ENCODE measurements at places on chromosomes 12 and 14.

DNA sequence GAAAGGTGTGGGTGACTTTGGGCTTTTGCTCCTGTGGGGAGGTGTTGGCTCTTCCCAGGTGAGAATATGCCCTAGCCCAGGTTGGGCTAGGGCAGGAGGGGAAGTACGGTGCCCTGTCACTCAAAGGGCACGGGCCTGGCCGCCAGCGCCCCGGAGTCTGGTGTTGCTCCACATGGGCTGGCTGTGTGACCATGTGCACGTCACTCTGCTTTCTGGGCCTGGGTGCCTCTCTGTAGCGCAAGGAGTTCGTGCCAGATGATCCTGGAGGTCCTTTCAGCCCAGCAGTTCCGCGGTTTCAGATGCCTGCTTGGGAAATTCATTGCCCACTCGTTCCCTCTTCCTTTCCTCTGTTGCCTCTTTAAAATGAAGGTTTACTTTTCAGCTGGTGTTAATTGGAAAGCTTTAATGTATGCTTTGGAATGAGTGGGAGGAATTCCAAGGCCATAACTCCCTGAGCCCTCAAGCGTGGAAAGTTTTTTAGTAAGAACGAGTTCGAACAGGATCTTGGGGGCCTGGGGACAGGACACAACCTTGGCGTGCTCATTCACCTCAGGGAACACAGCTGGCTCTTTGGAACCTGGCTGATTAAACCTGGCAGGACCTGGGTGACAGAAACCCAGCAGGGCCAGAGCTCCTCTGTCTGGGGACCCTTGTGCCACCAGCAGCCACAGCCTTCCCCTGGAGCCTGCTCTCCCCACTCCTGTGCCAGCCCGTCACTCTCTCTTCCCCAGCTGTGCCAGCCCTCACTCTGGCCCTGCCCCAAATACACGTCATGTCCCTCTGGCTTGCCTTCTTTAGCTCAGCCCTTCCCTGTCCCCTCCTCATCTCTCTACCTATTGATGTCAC lies 42.8 kb downstream of the TSPAN9 start:
- no peak for DNase-seq

DNA sequence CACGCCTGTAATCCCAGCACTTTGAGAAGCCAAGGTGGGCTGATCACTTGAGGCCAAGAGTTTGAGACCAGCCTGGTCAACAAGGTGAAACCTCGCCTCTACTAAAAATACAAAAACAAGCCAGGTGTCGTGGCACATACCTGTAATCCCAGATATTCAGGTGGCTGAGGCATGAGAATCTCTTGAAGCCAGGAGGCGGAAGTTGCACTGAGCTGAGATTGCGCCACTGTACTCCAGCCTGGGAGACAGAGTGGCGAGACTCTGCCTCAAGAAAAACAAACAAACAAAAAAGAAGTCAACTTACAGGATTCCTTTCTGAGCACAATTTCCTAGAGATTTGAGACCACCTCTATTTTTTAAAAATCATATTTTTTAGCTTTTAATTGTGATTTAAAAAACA lies 45.3 kb downstream of the DGLUCY start:
- DNase-seq: no peak

DNA sequence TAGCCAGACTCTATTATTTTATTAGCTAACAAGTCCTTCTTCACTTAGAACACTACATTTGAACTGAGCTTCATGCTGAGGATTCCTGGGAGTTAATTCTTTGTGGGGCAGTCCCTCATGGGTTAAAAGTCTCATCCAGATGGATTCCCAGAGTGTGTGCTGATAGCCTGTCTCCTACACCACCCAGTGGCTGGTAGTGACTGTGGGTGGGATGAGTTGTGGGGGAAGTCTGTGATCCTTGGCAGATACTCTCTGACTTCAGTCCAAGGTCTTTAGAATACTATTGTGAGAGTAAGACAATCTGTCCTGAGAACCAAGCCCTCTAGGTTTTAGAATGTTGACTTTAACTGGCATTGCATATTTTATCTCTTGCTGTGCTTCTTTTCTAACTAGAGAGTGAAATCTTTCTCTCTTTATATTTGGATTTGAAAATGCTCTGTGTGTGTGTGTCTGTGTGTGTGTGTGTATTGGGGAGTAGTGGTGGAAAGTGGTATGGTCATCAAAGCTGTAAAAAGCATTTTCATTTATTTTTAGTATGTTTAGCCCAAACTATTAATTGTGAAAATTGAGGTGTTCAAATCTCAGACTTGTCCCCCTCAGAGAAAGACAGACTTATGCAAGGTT lies 37.3 kb downstream of the AKAP6 start:
- no peak for DNase-seq

DNA sequence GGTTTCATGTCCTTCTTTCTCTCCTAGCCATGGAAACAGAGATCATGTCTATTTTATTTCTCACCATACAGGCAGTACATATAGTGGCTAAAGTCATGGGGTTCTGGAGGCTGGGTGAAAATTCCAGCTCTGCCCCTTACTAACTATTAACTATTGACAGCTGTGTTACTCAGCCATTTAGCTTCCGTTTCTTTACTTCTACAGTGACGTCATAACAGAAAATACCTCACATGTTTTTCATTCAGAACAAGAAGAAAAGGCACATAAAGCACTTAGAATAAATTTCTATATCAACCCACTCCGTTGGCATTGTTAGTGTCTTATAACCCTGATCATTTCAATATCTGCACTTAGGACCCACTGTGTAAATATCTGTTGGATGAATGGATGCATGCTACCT lies 1506.9 kb upstream of the TMEM132C start:
- DNase-seq: no peak

DNA sequence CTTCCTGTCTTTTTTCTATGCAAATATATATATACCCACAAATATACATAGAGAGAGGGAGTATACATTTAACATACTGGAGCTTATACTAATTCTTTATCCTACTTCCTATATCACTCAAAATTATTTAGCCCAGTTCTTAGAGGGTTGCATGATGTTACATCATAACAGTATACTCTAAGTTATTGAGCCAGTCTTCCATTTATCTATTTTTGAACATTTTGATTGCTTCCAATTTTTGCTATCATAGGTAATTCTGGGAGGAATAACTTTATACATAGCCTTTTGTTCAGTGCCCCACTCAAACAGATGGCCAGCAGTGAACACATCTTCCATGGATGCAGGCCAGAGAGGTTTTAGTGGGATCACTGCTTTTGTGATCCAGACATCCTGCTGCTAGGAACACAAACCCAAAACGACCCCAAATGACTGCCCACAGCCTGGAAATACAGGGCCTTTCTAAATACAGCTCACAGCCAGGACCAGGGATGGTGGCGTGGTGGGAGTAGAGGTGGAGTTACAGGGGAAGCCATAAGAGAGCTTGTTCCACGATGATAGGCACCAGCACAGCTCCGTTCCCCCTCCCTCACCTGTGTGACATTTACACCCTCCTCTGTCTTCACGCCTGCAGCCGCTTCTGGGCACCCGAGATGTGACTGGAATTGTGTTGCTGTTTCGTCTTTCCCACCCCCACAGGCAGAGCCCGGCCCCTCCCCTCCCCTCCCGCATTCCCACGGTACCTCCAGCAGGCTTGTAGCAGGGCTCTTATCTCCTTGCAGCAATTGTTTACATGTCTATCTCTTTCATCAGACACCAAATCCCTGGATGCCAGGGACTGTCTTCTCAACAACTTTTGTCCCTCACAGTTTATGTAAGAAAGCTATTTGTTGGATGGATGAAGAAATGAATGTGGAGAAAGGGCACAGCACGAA lies 30.7 kb upstream of the HDAC7 start:
- no peak for DNase-seq

DNA sequence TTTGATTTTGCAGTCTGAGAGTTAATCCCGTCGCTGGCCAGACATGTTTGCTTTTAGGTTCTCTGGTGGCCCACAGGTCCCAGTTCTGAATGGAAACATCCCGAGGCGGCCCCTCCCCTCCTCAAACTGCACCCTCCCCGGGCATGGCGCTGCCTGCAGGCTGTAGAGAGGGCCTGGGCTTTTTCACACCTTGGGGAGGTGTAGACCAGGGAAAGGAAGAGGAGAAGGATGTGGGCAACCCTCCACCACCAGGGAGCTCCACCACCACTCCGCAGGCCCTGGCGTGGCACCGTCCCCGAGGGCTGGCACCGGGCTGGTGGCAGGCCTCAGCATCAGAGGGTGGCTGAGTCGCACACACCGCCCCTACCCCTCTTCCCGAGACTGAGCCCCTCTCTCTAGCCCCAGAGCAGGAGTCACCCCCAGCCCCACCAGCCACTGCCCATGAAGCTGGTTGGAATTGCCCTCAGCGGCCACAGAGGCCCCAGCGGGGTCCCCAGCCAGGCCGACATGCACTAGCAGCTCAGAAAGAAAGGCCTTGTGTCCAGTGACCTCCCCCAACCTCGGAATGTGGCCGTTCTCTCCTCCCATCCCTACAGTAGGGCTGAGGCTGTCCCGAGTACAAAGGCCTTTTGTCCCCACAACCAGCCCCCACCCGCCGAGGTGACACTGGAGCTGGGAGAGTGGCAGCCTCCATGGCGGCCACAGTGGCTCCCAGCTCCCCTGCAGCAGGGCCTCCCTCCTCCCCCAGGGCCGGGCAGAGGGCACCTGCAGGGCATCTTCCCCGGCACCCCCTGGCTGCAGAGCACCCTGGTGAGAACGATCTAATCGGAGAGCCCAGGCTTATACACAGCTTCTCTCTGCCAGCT lies 23.5 kb upstream of the INF2 start:
- no peak for DNase-seq

GRCh38 chr12:72037006-72037795 lies 98.6 kb downstream of the TPH2 start:
- DNase-seq: no peak

DNA sequence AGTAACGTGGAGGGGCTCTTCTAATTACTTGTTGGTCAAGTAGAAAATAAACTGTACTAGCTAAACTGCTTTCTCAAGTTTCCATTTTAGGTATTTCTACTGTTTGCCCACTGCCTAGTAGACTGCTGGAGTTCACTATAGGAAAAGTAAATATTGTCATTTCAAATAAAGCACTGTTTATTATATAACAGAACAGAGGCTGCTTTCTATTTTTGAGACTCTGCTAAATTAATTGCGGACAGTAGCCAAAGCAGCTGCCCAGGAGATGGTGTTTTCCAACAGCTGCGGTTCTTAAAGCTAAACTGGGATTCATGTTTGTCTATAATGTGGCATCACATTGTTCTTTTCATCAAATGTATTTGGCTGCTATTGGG lies 15.9 kb upstream of the SIX1 start:
- no peak for DNase-seq

DNA sequence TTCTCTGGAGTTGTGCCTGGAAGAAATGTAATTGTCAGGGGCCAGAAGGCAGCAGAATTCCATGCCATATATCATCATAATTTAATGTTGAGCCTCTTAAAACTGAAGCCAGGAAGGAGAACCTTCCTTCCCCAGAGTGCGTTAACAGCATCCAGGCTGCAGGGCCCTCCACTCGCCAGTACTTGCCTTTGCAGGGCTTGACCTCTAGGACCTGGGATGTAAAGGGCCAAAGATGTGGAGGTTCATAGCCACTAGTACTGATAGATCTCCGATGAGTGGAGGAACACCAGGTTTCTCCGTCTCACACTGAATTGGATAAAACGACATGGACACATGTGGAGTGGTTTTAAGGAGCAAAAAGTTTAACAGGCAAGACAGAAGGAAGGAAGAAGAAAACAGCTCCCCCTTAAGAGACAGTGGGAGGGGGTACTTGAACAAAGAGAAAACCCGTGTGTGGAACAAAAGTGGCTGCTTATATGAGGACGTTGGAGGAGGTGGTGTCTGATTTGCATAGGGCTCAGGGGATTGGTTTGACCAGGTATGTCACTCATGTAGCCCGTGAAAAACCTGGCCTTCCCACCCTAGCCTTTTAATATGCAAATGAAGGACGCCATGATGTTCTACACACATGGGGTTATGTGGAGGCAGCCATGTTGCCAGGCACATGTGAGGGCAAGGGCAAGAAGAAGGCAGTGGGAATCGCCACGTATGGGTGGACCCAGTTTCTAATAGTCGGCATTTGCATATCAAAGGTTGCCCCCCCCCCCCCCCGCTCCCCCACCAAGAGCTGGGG lies 38.8 kb upstream of the WSCD2 start:
- no peak for DNase-seq

- DNase-seq: no peak
Observed at GRCh38 chr12:2533036-2533435, 261.7 kb upstream of the FKBP4 start.

DNA sequence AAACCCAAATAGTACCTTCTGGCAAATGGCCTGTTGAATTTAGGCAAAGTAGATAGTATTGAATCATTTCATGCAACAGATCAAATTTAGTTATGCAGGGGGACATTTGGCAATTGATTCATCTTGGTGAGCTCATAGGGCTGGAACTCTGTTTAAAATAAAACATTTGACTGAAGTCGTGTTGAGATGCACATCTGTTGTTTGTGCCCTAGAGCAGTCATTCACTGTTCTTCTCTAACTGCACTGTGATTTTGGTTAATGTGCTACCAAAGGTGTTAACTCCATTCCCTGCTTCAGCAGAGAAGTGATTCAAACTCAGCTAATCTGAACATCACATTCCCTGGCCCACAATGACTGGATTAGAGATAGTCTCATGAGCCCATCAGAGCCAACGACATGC lies 44.0 kb upstream of the CSRP2 start:
- DNase-seq: no peak

- DNase-seq: peak; percentile 96
Observed at GRCh38 chr12:75814851-75815754, 216.5 kb downstream of the PHLDA1 start.

- no peak for DNase-seq
Observed at GRCh38 chr14:88604212-88604611, 41.4 kb downstream of the ZC3H14 start.

GRCh38 chr14:29236848-29237247 lies 470.3 kb downstream of the FOXG1 start:
- no peak for DNase-seq

DNA sequence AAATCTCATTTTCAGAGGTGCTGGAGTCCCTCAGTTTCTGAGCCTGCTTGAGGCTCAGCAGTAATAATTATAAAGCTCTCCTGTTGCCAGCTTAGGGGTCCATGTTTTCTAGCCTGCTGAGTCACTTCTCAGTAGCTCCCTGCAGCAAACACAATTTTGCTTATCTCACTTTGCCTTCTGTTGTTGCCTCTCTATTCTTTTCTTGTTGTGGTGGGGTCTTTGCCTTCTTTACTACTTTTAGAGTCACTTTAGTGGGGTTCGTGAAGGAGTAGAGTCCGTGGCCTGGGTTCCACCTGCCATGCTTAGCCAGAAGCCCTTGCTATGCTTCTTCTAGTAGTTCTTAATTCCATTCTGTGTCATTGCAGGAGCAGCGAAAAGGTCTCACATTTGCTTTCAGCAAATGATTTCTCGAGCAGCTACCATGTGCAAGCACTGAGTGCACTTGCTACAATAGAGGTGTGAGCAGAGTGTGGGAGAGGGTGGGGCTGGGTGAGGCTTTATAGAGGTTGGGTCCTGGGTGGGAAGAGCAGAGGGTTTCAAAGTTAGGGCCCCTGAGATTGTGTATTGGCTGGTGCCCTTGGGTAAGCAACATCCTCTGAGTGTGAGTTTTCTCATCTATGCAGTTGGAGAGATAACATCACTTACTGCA lies 114.3 kb downstream of the ADCK1 start:
- DNase-seq: no peak

All from forelimb muscle (tissue), 1 donor.